Stimulated activated CD4-positive, alpha-beta T cell treated with anti-CD3 and anti-CD28 coated beads, Interleukin-1b, Interleukin-23, amount 100 ng/mL, for 1 hour (primary cell): ENCODE measurements at places on chromosomes 5 and 9.

- DNase-seq: no peak
Observed at GRCh38 chr9:135611142-135611874, 28.0 kb downstream of the GLT6D1 start.

DNA sequence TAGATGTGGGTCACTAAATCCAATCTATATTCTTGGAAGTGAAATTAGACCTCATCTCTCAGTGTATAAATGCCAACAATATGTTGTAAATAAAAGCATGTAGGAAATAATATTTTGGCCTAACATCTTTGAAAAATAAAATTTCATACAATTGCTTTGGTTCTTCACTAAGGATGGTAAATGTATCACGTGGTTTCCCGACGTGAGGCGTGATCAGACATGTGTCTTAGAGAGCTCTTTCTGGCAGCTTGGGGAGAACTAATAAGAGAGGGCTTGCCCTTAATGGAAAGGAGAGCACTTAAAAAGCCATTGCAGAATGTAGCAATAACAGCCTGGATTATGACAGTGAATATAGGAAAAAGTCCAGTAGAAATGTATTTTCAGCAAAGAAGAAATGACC lies 602.6 kb downstream of the CDH12 start:
- no peak for DNase-seq

DNA sequence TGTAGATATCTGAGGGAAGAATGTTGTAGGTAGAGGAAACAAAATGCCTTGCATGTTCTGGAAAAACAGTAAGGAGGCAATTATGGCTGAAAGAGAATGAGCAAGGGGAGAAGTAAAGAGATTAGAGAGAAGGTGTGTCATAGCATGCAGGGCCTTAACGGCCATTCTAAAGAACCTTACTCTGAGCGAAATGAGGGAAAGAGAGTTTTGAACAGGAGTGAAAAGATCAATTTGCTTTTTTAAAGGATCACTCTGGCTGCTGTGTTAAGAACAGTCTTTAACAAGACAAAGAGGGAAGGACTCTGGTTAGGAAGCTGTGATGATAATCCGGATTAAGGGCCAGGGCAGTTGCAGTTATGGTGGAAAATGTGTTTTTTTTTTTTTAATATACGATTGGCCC lies 22.6 kb downstream of the PTBP3 start:
- DNase-seq: no peak

DNA sequence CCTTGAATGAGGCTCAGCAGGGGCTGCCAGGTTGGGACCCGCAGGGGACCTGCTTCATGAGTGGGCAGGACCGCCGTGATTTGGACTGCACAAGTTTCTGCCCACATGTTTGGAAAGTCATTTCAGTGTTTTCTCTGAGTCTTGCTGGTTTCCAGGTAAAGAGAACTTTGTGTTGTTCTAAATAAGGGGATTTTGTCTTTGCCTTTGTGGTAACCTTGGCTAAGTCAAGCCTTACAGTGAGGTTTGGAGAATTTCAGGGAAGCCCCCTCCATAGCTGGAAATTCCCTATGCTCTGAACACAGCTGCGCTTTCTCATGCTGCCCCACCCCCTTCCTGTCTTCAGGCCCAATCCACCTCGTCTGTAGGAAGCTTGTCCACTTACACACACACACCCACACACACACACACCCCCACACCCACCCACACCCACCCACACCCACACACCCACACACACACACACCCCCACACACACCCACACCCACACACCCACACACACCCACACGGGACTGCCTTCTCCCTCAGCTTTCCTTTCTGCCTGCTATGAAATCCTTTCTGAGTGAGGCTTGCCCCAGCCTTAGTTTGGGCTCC lies 270.1 kb downstream of the HSPA4 start:
- DNase-seq: no peak

- DNase-seq: no peak
Observed at GRCh38 chr9:113594484-113595299, 131.2 kb downstream of the RGS3 start.

DNA sequence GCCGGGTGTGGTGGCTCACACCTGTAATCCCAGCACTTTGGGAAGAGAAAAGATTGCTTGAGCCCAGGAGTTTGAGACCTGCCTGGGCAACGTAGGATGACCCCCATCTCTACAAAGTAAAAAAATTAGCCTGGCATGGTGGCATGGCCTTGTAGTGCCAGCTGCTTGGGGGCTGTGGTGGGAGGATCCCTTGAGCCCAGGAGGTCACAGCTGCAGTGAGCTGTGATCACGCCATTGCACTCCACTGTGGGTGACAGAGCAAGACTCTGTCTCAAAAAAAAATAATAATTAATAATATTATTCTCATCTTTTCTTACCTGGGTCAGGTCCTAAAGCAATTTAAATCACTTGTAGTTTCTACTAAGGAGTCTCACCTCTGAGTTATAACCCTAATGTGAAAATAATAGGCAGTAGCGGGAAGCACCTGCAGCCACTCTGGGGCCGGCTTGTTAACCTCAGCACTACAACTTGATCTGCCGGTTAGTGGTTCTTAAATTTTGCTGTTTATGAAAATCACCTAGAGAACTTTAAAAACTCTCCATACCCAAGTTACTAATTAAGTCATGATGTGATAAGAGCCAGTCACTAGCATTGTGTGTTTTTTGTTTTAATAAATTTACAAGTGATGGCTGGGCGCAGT lies 29.4 kb upstream of the PCAT7 start:
- DNase-seq: no peak

DNA sequence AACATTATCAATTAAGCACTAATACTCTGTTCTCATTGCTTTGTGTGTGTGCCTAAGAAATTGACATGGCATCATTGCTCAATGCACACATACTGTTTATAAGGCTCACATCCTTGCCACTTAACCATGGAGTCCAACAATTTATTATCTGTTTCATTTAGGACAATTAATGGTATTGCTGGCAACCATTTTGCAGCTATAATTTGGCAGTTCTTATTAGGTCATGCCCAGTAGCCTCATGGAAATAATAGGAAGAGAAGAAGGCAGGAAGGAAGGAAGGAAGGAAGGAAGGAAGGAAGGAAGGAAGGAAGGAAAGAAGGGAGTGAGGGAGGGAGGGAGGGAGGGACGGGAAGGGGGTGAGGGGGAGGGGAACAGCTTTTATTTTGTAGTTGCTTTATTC lies 285.5 kb upstream of the SLC24A2 start:
- DNase-seq: no peak

DNA sequence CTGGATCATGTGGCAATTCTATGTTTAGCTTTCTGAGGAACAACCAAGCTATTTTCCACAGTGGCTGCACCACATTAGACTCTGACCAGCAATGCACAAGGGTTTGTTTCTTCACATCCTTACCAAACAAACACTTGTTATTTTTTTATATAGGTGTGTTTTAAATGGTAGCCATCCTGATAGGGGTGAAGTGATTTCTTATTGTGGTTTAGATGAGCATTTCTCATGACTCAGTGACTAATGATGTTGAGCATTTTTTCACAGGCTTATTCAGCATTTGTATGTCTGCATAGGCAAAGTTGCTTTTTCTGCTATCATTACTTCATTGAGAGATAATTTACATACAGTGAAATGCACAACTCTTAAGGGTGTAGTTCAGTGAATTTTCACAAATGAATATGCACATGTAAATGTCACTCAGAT lies 36.0 kb downstream of the ANKRD33B start:
- DNase-seq: no peak

DNA sequence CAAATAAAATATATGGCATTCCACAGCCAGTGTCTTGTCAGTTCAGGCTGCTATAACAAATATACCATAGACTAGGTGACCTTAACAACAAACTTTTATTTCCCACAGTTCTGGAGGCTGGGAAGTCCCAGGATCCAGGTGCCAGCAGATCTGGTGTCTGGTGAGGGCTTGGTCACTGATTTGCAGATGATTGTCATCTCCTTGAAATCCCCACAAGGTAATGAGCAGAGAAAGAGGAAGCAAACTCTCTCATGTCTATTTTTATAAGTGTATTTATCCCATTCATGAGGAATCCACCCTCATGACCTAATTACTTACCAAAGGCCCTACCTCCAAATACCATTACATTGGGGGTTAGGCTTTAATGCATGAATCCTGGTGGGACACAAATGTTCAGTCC lies 663.2 kb downstream of the TLR4 start:
- no peak for DNase-seq

DNA sequence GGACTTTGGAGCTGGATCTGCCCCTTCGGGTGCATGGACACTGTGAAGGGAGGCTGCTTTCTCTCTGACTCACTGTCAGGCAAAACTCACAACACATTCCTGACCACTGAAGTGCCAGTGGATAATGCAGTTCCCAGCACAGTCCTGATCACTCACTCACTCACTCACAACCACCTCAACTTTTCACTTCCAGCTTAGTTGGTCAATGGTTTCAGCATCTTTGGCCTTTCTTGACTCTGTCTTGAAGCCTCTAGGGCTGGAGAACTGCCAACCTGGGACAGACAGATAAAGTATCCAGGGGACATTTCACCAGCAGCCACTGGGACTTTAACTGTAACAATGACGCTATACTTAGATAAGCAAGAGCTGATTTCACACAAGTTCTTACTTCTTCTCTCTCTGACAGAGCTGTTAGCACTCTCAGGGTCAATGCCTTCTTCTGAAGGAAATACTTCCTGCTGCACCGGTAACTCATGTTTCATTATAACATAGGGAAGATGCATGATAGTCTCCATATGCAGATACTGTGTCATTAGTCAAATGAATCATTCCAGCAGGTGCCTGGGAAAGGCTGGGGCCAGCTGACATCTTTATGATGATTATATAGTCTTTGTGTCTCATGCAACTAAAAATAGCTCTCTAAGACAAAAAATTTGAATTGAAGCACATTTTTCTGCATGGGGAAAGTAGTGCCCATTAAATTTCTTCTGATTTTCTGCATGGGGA lies 499.0 kb downstream of the SEMA5A start:
- DNase-seq: no peak

DNA sequence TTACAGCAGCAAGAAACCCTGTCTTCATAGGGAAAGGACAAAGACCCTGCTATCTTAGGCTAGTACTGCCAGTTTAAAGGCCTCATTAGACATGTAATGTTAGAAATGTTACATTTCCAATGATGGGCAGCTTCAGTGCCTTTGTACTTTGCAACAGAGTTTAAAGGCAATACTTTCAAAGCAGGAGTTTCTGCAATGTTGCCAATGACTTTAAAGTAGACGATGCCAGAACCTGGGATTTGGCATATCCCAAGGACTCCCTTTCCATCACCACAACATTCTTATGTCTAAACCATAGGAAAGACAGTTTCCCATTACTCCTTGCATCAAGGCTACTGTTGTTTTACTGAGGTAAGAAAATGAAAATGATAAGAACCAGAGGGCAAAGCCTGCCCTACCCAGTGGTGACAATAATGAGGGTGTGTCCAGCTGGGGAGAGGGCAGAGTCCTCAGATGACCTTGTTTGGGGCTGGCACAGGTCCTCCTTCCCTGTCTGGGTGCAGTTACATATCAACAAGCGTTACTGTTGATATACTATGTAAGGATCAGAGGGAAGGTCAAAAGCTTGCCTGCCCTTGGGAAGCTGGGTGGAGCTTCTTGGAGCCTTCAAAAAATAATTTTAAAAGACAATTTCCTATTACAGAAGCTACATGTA lies 27.5 kb upstream of the MLANA start:
- no peak for DNase-seq

GRCh38 chr5:142823126-142823525 lies 52.9 kb downstream of the ARHGAP26 start:
- no peak for DNase-seq

DNA sequence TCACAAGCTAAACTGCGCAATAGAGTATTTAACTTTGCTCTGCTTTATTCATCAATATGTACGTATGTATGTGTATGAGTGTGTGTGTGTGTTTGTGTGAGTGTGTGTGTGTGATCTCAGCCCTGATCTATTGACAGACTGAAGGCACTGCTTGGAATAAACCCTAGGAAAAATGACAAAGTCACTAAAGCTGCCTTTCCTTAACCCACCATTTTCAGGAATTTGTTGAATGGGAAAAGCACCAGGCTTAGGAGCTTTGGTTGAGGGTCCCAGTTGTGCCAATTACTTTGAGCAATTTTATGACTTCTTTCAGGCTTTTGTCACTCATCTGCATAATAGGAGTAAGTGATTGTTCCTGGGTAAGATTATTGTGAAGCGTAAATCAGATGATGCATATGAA lies 108.6 kb upstream of the TLR4 start:
- DNase-seq: no peak

GRCh38 chr9:109886041-109886440 lies 106.0 kb downstream of the PALM2AKAP2 start:
- DNase-seq: no peak

- no peak for DNase-seq
Observed at GRCh38 chr5:81426359-81427030, 32.6 kb upstream of the ACOT12 start.

GRCh38 chr5:157400741-157401495 lies 59.1 kb upstream of the NIPAL4 start:
- no peak for DNase-seq

GRCh38 chr5:32332361-32332760 lies 19.6 kb upstream of the MTMR12 start:
- no peak for DNase-seq

DNA sequence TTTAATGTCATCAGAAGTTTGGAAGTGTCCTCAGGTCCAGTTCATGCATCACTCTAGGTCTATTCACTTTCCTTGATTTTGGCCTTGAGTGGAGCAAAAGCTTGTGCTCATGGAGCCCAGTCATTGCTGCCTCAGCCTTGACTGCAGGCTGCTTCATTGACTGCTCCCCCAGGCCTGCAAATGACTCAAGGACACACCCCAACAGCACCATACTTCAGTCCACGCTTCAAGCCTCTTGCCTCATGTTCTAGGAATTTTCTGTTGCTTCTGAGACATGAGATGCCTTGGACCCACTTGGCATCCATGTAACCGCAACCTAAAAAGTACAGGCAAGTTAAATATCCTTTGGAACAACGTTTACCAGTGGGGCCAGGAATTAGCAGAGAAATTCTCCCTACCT lies 193.7 kb downstream of the PIK3R1 start:
- no peak for DNase-seq

GRCh38 chr5:146745931-146746577 lies 132.5 kb downstream of the PPP2R2B start:
- DNase-seq: no peak

GRCh38 chr5:100595152-100595811 lies 60.1 kb downstream of the FAM174A start:
- DNase-seq: no peak

- no peak for DNase-seq
Observed at GRCh38 chr5:33379757-33380156, 61.0 kb upstream of the TARS1 start.

GRCh38 chr5:123094919-123095797 lies 6.1 kb downstream of the PRDM6 start:
- DNase-seq: no peak

DNA sequence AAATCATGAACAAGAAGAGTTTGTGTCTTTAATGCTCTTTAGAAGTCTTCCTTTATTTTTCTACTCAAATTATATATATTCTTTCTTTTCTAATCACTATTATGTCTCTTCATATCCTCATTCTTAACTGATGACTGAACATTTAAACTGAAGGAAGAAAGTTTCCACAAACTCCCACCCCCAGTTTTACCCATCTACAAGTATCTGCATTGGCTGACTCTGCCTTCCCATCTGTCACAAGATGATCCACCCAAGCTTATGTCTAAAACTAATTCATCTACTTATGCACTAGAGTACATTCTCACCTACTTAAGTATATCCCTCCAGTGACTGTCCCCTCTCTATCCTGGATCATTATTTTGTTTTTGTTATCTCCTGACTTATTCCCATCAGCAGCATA lies 344.5 kb downstream of the PRR16 start:
- no peak for DNase-seq

GRCh38 chr5:82855893-82856550 lies 221.2 kb downstream of the TMEM167A start:
- DNase-seq: no peak
